ENCODE measurements at places on chromosomes 11 and 22.

- peak; percentile 87 for DNase-seq
Observed at GRCh38 chr11:59368238-59369022, 9.7 kb downstream of the OR5AN1 start.

GRCh38 chr11:17762309-17762974, 27.9 kb downstream of the KCNC1 start:
- peak; percentile 13 for DNase-seq

DNA sequence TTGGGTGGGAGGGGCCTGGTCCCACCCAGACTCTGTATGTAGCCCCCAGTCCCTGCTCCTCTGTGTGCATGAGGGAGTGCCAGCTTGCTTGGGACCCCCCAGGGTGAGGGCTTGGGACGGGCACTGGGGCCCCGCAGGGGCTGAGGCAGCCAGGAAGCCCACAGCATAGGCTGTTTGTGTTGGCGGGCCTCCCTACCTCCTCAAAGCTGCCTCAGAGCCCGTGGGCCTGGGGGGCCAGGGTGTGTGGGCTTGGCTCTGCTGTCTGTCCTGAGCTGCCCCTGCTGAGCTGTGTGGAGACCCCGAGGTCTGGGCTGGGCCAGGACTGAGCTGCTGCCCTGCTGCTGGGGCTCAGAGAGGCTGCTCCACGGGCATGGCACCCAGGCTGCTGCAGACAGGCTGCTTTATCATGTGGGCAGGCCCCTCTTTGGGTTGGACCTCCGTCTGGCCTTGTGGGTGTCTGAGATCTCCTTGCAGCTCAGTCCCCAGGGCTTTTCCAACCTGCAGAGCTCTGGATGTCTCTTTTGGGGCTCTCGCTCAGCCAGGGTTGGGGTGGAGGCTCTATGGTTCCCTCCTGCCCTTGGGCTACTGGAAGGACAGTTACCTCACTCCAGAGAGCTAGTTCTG, 3.3 kb downstream of the TSPAN4 start:
- DNase-seq = no peak

GRCh38 chr11:76265771-76266241, 59.5 kb upstream of the WNT11 start:
- no peak for DNase-seq

- DNase-seq = no peak
Observed at GRCh38 chr22:27274770-27275449, 526.6 kb downstream of the MN1 start.

- DNase-seq = no peak
Observed at GRCh38 chr11:91421641-91422040, 803.0 kb upstream of the FAT3 start.

DNA sequence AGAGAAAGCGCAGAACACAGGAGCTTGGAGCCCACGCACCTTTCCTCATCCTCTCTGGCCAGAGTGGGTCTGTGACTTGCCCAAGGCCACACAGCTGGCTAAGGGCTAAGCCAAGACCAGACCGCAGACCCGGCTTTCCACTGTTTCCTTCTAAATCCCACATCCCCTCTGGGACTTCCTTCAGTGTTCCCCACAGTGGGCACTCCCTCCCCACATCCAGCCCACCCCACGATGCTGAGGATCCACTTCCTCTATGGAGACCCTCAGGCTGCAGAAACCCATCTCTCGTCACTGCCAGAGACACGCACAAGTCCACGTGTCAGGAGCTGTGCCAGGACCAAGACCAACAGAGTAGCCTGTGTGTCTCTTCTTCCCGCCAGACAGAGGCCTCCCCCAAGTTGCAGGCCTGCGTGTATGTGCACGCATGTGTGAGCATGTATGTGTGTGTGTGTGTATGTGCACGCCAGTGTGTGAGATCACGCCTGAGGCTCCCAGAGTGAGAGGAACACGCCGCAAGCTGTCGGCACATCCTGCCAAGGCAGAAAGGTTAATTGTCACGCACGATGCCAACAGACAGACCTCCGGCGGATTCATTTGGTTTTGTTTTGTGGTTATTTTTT, 21.6 kb downstream of the PDGFB start:
- DNase-seq = no peak

- DNase-seq = no peak
Observed at GRCh38 chr11:8373519-8374432, 110.1 kb upstream of the LMO1 start.

DNA sequence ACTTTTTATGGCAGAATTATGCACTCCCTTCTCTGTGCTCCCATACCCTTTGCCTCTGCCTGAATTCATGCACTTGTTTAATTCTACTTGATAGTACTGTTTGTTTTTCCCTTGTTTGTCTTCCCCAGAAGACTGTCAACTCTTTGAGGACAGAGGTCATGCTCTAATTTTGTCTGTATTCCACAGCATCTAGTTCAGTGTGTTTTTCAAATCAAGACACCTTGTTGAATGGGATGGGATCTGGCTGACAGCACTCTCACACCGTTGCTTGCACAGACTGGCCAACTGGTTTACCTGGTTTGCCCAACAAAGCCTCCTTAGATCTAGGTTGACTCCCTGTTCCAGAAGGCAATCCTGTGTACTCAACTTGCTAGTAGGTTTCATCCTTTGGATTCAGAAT, 121.2 kb upstream of the TIMP3 start:
- no peak for DNase-seq

DNA sequence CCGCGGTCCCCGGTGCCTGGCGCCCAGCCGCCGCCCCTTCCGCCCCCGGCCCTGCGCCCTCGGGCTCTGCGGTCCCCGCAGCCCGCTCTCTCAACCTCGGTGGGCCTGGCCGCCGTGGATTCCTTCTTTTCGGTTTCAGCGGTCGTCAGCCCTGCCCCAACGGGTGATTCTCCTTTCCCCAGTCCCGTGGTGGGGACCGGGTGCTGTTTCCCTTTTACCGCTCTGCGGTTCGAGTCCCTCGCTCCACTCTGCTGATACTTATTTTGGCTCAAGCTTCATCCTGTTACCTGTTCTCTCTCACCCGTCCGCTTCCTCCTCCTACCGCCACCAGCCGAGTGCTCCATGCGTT, 494 bp downstream of the ZDHHC5 start:
- DNase-seq = peak; percentile 63

- no peak for DNase-seq
Observed at GRCh38 chr11:67654225-67654624, 3.7 kb upstream of the ACY3 start.

- no peak for DNase-seq
Observed at GRCh38 chr11:20596205-20597153, 2.9 kb upstream of the SLC6A5 start.

DNA sequence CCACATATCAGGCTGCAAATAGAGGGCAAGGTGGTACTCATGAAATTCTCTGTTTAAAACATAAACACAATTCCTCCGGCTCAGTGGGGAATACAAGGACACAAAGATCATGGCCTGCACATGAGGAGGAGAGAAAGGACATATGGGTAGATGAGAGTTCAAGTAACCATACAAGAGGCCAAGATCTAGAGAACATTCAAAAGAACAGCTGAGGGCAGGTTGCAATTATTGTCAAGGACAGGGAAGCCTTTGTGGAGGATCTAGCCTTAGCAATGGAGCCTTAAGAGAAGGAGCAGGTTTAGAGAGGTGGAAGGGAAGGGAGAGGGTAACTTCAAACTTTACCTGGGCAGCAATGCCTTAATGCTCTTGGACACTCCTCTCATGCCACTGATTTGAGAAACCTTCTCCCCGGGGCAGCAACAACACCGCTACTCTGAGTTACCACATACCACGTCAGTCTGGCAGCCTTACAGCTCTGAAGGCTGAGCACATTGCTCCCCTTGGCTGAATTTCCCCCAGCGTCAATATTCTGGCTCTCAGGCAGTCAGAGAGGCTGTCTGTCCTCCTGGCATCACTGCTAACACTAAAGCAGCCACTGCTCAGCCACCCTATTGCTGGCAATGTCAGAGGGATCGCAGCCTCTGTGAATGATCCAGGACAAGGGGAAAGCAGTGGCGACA, 55.5 kb downstream of the CLPB start:
- no peak for DNase-seq

GRCh38 chr11:67291481-67292381, 2.6 kb downstream of the ANKRD13D start:
- no peak for DNase-seq

GRCh38 chr22:26660961-26661578, 3.7 kb downstream of the MIAT start:
- DNase-seq = no peak

- peak; percentile 87 for DNase-seq
Observed at GRCh38 chr11:61947486-61948210, 2.5 kb upstream of the BEST1 start.

- no peak for DNase-seq
Observed at GRCh38 chr11:29017941-29018340, 909.8 kb downstream of the METTL15 start.

DNA sequence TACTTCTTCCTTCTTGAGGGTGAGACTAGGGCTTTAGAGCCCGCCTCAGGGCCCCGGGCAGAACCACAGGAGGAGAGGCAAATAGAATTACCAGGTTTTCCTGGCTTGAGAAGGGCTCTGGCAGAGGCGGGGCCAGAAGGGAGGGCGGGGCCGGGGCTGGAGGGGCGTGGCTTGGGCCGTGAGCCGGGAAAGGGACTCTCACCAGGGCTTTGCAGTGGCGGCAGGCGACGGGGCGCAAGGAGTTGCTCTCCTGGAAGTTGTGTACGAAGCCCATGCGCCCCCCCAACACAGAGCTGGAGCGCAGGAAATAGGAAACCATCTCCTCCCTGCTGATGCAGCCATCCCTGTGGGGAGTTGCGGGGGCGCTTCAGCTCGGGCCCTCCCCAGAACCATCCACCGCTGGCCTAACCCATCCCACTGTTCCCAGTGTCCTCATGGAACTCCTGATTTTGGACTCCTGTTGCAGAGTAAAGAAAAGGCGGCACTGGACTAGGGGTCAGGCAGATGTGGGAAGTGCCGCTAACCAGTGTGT, 6.9 kb upstream of the NRXN2 start:
- DNase-seq = peak; percentile 38
